Mesothelial cell of epicardium (in vitro differentiated cells): ENCODE measurements at places on chromosomes 2 and 18. TPM values are rescaled to one million over a fixed set of nuclear protein-coding genes. Genes with fewer than 3 reads are reported as not detected.

DNA sequence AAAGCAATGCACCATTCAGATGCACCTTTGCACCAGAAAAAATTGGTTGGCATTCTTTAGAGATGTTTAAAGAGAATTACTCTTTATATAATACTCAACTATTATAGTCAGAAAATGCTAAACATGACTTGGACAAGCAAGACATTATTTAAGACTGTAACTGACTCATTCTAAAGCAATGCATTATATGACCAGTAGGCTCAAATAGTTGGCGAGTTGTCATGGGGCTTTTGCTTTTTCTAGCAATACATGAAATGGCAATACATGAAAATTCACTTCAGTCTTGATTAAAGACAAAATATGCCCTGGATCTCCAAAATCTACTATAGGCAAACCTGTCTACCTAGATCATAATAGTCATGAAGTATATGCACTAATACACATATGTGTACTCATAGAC, 216.9 kb upstream of the VWC2L start:
- no peak overlapping the region for H3K4me3 ChIP-seq
- no peak for DNase-seq
- no peaks in the 10 kb centered on the region for H3K27me3 ChIP-seq
- no peaks in the 10 kb centered on the region for H3K4me1 ChIP-seq

Gene GALNT5
- total RNA-seq = 0.89 to 1.3 TPM (median 1.1 TPM) in 3 replicates

GRCh38 chr2:13091455-13091854, 374.7 kb downstream of the TRIB2 start:
- H3K4me1 ChIP-seq = no peaks in the 10 kb centered on the region
- no peaks in the 10 kb centered on the region for H3K36me3 ChIP-seq
- DNase-seq = no peak
- no peak overlapping the region for H3K4me3 ChIP-seq

Gene LYPD6
- total RNA-seq = 16.2 to 17.4 TPM (median 16.6 TPM) in 3 replicates

- H3K4me3 ChIP-seq = no peak overlapping the region
- no peaks in the 10 kb centered on the region for H3K27me3 ChIP-seq
- H3K27ac ChIP-seq = no peak overlapping the region
Measured at GRCh38 chr2:239240414-239240881, 160.4 kb downstream of the HDAC4 start.
